ENCODE measurements at places on chromosomes 5 and 9.

DNA sequence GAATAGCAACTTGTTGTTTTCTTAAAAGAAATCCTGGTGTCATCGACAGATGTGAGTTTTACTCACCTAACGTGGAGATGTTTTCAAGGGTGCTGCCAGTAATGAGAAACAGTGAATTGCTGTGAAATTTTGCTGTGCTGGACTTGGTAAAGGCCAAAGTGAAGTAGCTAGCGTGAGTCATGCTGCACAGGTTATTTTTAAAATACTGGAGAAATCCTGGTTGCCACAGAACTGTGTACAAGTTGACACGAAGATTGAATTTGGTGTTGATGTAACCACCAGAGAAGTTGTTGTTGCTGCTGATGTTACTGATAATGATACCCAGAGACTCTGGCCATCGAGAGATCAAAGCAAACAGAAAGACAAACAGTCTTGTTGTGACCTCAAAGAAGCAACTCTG lies 187.9 kb upstream of the NFIL3 start:
- DNase-seq, result no peak

- no peak for DNase-seq
These were observed 16.0 kb upstream of the JADE2 start for GRCh38 chr5:134509308-134510040.

DNA sequence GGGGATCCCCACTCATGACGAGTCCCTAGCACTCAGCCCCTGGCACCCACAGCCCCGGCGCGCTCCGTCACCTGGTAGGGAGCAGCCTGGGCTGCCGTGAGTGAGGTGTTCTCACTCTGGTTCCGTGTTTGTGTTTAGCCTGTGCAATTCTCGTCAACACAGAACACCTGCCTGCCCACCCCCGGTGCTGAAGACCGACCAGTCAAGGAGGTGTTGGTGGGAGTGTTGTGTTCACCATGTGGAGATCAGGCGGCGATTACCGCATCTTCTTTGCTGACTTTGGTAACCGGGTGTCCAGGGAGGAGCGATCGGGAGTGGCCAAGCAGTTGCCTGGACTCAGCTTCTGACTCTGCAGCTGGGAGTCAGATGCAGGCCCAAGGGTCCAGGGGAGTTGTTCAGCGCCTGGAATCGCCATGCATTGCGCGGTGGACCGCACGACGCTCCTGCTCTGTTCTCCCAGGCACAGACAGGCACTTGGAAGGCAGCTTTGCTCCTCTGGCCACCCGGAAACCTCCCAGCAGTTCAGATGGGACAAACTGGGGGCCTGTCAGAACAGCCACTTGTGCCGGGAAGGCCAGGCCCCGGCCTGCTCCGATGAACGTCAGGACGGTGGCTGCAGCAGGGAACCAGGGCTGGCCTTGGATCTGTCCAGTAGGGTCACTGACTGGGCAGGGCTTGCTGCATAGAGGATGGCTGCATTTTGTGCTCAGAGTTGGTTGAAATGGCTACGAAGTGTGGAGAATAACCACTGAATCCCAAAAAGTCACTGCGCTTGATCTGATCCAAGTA lies 28.2 kb downstream of the EXOC3 start:
- DNase-seq, result no peak

DNA sequence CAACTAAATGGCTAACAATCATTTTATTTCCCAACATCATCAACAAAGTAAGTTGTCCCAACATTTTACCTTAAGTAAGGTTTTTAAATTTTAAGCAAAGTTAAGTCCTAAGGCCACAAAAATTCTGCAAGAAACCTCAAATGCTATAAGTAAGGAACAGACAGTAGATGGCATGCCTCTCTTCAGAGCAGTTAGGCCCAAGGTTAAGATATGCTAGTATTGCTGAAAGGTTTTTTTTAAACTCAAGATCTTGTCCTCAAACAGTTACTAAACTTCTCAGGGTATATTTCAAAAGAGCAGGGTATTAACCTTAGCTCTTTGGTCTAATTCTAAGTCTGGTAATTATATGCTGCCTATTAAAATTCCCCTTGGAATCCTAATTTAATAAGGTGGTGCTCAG lies 35.1 kb downstream of the PJA2 start:
- no peak for DNase-seq

DNA sequence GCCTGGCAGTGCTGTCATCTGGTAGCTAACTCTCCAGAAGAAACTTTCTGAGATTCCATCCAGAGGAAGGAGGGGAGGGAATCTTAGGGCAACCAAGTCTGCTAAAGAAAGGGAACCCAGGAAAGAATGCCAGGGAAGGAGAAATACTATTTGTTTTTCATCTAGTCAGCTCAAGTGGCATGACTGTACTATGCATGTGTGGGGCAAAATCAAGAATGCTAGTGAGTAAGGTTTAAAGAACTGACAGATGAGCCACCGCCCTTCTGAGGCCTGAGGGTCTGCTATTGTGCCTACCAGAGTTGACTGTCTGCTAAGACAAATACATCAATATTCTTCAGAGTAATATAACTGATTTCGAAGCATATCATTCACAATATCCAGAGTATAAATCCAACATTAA lies 204.2 kb downstream of the SLC12A2 start:
- no peak for DNase-seq

DNA sequence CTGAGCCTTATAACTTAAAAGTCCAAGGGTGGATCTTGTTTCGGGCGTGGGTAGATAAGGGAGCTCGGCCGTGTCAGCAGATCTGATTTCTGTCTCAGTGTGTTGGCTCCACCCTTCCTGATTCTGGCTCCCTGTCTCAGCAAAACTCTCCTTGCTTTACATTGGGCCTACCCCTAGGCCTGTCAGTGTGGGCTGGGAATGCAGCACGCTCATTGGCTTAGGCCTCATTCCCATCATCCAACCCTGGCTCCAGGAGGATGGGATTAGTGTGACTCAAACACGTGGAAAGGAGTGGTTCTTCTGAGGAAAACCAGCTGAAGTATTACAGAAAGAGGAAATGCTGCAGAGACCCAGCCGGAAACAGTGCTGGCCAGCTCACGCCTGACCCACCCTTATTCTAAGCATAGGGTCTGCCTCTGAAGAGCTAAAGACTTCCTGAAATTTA lies 59.9 kb downstream of the ZFAND5 start:
- no peak for DNase-seq

DNA sequence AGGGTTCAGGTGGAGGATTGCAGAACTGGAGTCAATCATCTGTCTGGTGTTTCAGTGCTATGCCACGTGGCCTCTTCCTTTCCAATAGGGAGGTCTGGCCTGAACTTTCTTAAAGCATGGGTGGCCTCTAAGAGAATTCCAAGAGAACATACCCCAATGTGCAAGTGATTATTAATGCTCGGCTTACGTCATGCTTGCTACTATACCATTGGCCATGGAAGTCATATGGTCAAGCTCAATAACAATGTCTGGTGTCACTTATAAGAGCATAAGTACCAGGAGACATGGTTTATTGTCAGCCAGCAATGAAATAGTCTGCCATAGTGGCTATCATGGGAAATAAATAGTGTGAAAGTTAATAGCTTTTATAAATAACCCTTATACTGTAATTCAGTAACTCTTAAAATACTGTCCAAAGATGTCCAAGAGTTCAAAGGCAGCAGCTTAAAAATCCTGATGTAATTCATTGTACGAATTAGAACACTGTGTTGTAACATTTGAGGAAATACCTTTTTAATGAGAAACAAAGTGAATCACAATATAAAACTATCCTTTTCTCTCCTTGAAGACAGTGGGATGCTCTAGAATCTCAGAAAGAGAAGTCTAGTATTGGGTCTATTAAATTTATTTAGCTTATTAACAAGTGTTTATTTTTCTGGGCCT lies 355.4 kb upstream of the PRR16 start:
- no peak for DNase-seq

DNA sequence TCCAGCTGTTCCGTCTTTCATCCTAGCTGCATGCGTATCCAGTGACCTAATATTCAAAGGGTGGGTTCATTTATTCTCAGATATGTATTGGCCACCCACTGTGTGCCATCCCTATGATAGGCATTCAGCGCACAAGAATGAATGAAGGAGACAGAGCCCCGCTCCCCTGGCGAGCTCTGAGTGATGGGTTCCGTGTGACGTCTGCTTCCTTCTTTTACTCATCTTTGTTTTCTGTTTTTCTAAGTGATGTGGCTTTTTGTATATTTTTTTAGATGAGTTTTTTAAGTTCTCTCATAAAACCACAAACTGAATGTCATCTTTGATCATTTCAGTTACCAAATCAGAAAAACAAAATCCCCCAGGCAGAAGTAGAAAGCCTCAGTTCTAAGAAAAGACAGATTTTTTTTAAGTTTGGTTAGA lies 168.3 kb upstream of the OTULINL start:
- DNase-seq, result no peak

DNA sequence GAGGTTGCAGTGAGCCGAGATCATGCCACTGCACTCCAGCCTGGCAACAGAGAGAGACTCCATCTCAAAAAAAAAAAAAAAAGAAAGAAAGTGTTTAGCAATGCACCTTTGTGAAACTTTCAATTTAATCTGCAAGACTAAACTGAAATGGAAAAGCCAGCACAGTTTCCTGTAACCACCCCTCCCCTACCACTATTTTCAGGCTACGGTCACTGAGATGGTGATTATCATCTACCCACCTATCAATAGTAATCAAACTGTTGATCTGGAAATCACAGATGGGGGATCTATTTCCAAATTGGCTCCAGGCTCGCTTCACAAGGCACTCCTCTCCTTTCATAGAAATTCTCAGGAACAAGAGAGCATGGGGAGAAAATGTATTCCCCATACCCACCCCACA lies 30.6 kb upstream of the IL7R start:
- no peak for DNase-seq

- no peak for DNase-seq
These were observed 28.8 kb downstream of the CPLX2 start for GRCh38 chr5:175900157-175900556.

- DNase-seq, result no peak
These were observed 80.0 kb upstream of the SAP30L start for GRCh38 chr5:154365823-154366222.

DNA sequence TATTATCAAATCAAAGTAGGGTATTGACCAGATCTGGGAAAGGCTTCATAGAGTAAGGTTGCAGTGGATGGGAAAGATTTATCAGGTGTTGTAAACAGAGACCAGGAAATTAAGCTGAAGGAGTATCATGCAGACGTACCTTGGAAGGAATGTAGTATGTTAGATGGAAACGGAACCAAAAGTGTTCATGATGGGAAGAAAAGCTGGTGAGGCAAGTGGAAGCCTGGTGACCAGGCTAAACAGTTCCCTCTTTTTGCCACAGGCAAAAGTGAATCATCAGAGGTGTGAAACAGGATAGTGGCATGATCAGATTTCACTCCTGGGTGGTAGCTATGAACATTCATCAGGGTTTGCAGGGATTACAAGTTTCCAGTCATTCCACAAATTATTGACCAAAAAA lies 780.1 kb upstream of the DMAC1 start:
- DNase-seq, result no peak

GRCh38 chr5:67723873-67724272 lies 491.7 kb upstream of the PIK3R1 start:
- DNase-seq, result no peak

DNA sequence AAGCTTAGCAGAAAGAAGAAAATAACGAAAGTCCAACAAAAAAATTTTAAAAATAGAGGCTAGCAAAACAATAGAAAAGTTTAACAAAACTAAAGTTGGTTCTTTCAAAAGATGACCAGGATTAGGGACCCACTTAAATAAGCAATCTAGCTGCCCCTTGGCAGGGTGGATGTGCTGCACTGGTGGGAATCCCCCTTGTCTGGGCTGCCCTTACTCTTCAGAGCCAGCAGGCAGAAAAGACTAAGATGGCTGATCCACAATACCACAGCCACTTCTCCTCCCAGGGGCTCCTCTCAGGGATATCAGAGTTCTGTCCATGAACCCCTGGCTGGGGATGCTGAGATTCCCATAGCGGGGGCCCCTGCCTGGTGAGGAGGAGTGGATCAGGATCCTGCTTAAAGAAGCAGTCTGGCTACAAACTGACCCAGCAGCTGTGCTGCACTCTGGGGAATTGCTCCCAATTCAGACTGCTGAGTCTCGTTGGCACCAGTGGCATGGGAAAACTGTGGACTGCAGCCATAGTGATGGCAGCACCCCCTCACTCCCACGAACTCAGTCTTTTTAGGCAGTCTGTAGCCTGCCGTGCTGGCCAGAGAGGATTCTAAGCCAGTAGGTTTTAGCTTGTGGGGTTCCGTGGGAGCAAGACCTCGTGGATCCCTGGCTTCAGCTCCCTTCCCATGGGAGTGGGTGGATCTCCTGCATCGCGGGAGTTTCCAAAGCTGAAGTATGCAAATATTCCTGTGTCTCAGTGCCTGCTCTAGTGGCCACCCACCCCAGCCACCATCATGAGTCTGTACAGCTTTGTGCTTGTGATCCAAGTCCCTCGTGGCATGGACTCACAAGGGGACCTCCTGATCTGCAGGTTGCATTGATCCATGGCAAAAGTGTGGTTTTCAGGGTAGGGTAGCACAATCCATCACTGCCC lies 2.9 kb upstream of the INSL6 start:
- DNase-seq, result no peak

GRCh38 chr9:995781-996180 lies 19.3 kb downstream of the DMRT3 start:
- DNase-seq, result no peak

- no peak for DNase-seq
These were observed 86.2 kb downstream of the TTC39B start for GRCh38 chr9:15220658-15221318.

Measured in NCI-H187 (cell line).